ENCODE measurements at places on chromosomes 11 and 22.

GRCh38 chr22:27723158-27723557 lies 78.4 kb downstream of the MN1 start:
- DNase-seq: no peak

GRCh38 chr11:64660706-64661105 lies 62.3 kb downstream of the NRXN2 start:
- no peak for DNase-seq

DNA sequence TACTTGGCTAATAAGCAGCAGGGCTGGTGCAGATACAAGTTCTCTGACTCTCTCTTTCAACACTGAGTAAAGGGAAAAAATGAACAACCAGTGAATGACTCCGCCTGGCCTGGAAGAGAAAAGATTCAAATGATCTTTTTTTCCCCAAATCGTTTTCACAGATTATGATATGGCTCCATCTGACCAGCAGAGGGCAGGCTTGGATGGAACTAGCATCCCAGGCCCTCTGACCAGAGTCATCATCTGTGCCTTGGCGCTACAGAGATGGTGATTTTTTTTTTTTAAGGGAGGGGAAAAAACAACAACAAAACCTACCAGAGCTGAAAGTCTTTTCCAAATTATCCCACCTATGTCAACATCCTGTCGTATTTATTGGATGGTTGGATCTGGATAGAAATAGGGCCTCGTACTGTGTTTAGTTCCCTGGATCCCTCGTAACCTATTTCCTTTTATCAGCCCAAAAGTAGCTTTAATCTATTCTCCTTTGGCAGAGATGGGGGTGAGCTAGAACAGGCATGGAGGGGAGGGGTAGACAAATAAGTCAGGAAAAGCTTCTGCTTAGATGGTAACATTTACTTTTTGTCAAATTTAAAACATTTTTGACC lies 69.7 kb downstream of the PRSS23 start:
- peak; percentile 83 for DNase-seq

DNA sequence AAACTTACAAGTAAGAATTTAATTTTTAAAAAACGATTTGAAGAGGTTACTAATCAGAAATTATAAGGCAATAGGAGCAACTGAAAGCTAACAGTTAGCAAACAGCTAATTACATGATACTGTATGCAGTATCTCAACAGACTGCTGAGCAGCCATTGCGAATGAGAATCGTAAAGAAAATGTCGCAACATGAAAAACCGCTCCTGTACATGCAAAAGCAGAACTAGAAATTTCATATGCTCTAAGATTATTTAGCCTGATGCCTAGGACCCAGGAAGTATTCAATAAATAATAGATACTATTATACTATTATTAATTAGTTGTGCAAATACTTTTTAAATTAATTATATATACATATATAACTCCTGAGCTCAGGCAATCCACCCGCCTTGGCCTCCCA lies 48.7 kb upstream of the EP300 start:
- no peak for DNase-seq

- no peak for DNase-seq
These were observed 68.5 kb upstream of the PPARA start for GRCh38 chr22:46081831-46082210.

- no peak for DNase-seq
These were observed 63.6 kb upstream of the LRRC4C start for GRCh38 chr11:41522899-41523672.

DNA sequence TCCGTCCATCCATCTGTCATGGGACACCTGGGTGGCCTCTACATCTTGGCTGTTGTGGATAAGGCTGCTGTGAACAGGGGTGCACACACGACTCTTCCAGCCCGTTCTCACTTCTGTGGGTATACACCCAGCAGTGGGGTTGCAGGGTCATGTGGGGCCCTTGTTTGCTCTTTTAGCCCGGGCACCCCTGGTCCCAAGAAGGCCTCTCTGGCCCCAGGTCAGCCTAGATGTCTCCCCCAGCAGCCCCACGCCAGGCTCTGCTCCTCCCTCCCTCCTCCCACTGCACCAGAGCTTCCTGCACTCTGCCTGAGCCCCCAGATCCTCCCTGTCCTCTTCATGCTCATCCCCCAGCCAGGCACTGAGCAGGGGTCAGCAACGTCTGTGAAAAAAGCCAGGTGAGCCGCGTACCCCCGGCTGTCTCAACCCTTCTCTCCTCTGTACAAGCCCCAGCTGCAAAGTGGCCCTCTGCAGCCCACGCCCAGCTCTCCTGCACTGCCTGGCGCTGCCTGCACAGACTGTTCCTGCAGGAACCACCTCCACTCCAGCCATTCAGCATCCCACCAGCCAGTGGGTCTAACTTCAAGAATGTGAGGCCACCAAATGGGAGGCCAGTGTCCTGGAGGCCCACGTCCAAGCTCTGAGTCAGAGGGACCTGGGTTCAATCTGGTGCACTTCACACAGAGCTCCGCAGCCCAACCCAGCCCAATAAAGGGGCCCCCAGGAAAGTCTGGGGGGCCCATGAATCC lies 1508.9 kb downstream of the BRD1 start:
- no peak for DNase-seq

DNA sequence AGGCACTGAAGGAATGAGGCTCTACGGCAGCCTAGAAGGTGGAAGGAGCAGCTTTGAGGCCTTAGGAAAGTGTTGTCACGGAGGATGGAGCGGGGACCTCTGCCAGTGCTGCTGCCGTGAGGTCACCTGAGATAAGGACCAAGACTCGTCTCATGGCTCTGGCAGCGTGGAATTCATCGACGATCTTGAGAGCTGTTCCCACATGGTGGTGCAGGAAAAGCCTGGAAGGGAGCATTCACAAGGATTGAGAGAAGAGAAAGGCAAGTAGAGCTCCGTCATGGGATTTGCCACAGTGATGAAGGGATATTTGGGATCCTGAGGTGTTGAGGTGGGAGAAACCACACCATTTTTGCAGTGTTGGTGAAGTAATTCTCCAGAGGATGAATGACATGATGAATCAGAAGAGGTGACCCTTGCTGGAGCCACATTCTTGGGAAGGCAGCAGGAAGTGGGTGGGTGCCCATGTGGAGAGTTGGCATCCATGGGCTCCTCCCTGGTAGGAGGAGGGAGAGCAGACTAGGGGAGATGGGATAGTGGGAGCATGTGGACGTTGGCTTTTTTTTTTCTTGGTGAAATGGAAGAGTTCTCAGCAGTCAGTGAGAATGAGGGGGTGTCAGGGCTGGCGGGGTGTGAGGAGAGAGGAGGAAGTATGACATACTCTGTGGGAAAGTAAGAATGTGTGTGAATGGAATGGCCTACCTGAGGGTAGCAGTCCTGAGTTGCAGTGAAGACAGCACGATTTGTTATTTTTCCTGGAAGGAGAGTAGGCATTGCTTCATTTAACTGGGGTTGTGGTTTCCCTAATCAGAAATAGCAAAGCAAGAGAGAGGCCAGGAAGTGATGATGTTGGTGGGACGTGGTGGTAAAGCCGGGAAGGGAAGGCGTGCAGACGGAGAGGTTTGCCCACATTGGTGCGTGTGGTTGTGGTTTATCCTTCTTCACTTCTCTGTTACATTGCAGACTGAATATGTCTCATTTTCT lies 11.1 kb downstream of the PPP6R3 start:
- no peak for DNase-seq

- no peak for DNase-seq
These were observed 4.1 kb upstream of the STT3A start for GRCh38 chr11:125588505-125588904.

- DNase-seq: peak; percentile 45
These were observed 4.3 kb upstream of the GP1BB start for GRCh38 chr22:19719050-19719482.

DNA sequence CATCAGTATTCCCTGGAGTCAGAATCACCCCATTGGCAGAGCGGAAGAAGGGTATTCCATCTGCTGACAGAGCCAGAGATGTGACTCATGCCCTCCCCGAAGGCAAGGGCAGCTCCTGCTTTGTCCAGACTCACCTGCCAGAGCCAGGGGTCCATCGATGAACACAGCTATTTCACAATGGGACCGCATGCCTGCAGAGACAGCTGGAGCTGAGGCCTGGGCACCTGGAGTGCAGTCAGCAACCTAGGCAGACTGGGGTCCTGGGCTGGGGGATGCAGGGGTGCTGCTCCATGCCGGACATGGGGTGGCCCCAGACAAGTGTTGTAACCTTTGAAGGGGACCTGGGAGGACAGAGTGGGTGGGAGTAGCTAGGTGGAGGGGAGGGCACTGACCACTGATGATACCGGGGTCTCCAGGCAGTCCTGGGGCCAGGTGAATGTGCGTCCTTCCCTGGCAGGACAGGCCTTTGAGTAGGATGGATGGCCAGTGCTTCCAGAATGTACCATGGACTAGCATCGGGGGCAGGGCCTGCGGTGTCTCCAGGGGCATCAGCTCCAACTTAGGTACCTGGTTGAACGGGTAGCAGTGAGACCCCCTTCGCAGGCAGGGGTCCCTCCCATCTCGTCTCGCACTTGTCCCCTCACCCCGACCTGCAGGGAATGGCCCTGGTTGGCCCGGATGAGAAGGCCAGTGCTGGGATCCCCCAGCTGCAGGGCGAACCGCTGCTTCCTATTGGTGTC lies 1.7 kb downstream of the TRPT1 start:
- DNase-seq: no peak

DNA sequence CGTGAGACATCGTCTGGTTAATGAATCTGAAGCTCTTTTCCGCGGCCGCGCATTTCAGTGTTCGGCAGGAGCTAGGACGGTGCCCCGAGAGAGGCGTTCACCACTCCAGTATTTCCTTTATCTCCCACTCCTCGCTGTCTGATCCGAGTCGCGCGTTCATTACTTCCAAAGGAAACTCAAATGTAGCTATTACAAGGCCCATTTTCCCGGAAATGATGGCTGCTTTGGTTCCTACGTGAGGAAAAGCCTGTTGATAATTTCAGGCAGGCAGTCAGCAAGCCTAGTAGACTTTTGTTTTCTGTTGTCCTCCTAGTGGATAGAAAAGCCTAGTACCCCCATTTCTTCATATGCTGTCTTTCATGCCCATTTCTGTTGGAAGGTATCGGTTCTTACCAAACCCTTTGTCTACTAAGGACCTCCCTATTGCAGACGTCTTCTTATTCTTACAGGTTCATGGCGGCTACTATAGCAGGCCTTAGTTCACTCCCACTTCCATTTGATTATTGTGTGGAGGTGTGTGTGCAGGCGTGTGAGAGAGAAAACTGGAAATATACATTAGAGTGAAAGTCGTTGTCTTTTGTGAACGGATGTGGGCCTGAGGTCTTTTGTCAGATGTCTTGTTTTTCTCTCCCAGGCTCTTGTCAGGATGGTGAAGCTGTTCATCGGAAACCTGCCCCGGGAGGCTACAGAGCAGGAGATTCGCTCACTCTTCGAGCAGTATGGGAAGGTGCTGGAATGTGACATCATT lies 737 bp downstream of the RBM4 start:
- no peak for DNase-seq

DNA sequence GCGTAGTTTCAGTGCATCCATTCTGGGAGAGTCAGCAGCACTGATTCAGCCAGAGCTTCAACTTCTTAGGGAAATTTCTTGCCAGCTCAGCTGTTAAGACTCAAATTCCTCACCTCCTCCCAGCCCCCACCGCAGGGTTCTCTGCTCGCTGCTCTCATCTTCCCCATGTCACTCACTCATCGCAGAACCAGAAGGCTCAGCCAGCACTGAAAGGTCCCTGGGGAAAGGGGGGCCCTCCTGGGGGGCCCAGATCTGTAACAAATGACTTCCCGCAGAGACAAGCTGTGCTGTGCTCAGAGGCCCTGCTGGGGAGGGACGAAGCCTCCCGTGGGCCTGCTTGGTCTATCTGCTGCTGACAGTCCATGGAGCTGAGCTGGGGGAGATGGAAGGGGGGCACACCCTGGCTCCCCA lies 220.6 kb downstream of the NTM start:
- DNase-seq: no peak

DNA sequence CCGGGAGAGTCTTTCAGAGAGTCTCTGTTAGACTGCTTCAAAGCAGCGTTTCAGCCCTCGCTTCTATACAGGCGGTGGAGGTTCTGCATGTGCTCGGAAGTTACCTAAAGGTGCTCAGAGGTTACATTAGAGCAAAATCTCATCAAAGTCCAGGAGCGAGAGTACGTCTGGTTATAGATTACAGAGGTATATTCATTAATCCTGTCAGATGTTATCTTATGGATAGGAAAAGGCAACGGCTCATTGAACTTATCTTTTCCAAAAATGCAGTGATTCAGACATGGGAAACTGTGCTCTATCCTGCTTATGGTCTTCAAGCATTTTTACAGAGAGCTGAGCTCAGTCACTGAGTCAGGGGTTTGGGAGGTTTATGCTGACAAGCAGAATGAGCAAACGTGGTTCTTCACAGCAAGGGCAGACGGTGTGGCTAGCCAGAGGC lies 9.1 kb upstream of the ZBED5 start:
- DNase-seq: no peak

- no peak for DNase-seq
These were observed 22.1 kb downstream of the MTFP1 start for GRCh38 chr22:30447656-30448055.

- DNase-seq: no peak
These were observed 60.6 kb downstream of the PPP6R2 start for GRCh38 chr22:50403701-50404101.

DNA sequence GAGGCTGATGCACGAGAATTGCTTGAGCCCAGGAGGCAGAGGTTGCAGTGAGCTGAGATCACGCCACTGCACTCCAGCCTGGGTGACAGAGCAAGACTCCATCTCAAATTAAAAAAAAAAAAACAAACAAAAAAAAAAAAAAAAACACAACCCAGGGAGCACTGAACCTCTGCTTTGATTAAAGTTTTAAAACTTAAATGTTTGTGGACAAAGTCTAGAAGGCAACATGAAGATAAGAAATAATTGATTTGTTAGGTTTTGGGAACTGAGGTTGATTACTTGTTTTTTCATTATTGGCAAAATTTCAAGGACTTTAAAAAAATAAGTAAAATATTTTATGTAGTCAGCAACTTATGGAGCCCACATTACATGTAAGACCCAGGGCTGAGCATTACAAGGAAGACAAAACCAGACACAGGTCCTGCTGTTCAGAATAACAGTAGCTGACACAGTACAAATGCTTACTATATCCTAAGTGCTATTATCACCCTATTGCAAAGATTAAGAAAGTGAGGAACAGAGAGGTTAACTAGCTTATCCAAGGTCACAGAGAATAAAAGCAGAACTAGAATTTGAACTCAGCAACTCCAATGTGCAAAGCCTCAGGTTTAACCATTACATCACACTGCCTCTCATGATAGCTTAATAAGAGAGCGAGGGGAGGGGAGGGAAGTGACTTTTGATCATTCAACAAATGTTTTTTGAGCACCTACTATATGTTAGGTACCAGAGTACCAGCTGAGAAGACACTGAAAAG lies 2.3 kb upstream of the CRY2 start:
- no peak for DNase-seq
